Stimulated activated CD8-positive, alpha-beta memory T cell treated with anti-CD3 and anti-CD28 coated beads, Interleukin-4, amount 100 ng/mL, for 1 hour (primary cell): ENCODE measurements at places on chromosomes 2 and 18.

GRCh38 chr2:160735696-160736095 lies 242.1 kb upstream of the RBMS1 start:
- DNase-seq: no peak

GRCh38 chr2:186093174-186093573 lies 354.6 kb downstream of the FSIP2 start:
- DNase-seq: no peak

DNA sequence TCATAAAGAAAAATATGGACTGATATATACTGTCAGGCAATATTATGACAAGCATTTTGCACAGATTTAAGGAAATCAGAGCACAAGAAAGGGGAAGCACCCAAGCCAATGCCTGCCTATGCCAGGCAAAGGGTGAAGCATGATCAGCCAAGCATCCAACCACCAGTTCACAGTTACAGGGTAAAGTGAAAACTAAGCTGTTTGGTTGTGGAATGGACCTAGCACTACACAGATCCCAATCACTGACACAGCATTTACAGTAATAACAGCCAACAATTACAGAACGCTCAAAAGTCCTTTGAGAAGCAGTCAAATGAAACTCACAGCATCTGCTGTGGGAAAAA lies 90.3 kb downstream of the SP3 start:
- no peak for DNase-seq

DNA sequence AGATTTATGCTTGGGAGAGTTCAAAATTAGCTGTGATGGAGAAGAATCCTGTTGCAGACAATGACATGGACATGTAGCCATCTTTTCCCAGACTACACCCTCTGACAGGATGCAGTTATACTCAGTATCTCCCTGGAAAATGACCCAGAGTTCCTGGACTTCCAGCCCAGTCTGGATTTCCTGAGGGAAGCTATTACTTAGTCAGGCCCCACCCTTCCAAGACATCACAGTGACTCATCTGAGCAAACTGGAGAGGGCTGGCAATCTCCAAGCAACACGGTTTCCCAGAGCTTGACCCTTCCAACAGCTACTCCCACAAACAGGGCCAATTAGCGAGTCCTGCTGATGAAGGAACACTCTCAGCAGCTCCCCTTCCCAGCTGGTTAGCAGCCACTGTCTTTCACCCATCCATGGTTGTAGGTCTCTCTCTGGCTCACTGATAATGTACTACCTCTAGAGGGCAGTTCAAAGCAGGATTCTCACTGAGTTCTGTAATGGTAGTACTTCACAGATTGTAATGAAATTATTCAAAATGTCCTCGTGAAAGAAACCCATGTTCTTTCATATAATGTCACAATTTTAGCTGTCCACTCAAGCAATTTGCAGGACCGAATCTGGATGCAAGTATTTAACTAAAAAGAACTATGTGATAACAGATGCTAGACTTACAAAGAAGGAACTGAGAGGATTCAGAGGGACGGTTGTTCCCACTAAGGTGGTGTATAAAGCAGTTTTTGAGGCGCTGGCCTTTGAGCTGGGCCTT lies 110.2 kb downstream of the MDH1 start:
- DNase-seq: no peak

DNA sequence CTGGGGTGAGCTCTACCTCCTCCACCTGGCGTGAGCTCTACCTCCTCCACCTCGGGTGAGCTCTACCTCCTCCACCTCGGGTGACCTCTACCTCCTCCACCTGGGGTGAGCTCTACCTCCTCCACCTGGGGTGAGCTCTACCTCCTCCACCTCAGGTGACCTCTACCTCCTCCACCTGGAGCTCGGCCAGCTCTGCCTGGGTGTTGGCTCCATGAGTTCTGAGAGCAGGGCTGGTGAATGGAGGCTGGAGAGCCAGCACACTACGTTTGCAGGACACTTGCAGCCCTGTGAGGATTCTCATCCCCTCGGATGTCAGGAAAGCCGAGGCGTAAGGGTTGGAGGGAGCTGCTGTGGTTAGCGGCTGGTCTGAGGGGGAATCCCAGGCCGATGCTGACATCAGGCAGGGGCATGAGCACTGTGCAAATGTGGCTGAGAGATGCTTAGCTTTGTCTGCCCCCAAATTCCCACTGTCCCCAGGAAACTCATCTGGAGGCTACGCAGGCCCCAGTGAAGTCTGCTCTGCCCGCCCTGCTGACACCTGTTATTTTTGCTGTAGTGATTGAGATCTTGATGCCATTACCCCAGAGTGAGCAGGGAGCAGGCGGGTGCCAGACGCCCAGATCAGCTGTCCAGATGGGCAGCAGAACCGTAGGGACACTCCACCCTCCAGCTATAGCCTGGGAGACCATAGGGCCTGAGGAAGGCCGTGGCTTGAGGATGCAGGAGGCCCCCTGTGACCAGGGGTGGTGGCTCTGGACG lies 3.3 kb downstream of the CROCC2 start:
- DNase-seq: no peak

GRCh38 chr2:119224391-119225104 lies 914 bp downstream of the STEAP3 start:
- no peak for DNase-seq

GRCh38 chr18:10365901-10366300 lies 88.5 kb upstream of the APCDD1 start:
- no peak for DNase-seq

DNA sequence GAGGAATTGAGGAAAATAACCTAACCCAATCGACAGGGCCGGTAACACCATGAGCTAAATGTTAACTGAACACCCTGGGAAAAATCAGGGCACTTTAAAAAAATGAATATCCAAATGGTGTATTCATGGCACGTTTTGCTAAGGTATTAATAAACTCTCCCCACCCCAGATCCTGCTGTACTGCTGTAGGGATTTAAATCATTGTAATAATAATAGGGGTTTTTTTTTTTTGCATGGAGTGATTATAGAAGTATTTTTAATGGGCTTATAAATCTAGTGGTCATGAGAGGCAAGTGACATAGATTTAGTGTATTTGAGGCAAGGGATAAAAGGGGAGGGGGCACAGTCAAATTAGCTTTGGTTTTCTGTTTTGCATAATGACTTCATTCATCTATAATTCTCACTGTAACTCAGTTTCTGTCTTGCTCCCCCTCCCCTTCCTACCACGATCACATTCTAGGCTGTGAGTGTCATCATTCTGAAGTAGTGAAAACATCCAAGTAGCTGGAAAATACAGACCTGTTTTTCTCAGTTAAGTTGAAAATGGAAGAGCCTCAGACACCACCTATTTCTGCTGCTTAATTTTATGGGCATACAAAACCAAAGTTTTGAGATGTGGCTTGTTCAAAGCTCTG lies 18.2 kb upstream of the MGAT5 start:
- DNase-seq: no peak

GRCh38 chr18:30376515-30376914 lies 666.0 kb downstream of the DSC3 start:
- DNase-seq: no peak

GRCh38 chr18:35355140-35355618 lies 11.0 kb upstream of the ZNF24 start:
- peak; percentile 41 for DNase-seq

GRCh38 chr2:148602885-148603561 lies 41.5 kb upstream of the EPC2 start:
- DNase-seq: no peak

- DNase-seq: no peak
These were observed 21.2 kb upstream of the ME2 start for GRCh38 chr18:50857694-50858093.

GRCh38 chr2:8177566-8177965 lies 504.3 kb upstream of the ID2 start:
- DNase-seq: no peak

DNA sequence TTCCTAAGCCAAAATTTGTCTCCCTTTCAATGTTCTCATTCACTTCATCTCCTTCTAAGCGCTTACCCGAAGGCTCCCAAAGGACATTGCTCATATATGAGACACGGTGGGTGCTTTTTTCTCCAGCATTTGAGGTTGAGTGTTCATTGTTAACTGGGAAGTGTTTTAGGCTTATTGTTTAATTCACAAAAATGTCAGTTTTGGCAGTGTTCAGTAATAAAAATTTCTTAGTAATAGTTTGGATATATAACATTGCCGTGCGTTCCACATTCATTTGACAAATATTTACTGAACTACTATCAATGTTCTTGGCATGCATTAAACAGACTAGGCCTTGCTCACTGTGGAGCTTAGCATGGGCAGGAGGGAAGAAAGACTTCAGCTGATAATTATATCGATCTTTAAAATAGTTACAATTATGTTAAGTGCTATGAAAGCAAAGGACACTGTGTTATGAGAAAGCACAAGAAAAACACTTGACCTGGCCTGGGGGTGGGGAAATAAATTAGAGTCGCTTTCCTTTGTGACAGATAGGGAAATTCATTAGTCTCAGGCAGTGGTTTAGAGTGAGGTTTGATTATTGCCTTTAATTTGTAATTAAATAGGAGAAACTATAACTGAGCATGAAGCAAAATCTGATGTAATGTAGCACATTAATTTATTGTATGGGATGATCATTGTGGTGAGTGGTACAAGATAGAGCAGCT lies 82.2 kb upstream of the DOCK10 start:
- DNase-seq: no peak

DNA sequence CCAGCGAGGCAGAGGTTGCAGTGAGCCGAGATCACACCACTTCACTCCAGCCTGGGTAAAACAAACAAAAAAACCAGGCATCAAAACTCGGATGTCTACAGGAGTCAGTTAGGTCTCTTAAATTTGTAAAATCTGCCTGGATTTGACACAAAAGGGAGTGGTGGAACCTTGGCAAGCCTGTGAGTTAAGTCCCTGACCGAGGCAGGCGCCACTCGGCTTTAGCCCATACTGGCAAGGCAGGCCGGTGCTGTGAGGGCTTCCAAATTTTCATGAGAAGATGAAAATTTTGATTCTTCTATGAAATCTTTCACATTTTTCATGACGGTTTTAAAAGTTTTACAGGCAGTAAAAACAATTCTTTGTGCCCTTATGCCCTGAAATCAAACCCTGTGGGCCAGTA lies 165.8 kb downstream of the FMNL2 start:
- DNase-seq: no peak
